Neuronal stem cell (in vitro differentiated cells): ENCODE measurements at places on chromosomes 4 and X.

DNA sequence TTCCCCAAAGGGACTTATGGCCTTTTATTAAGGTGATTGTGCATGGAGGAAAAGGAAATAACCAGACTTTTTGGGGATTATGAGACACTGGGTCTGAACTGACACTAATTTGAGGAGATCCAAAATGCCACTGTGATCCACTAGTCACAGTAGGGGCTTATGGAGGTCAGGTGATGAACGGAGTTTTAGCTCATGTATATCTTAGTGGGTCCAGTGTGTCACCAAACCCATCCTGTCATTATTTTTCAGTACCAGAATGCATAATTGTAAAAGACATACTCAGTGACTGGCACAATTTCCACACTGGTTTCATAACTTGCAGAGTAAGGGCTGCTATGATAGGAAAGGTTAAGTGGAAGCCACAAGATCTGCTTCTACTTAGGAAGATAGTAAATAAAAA, 131.3 kb downstream of the RTL3 start:
- DNase-seq: no peak

DNA sequence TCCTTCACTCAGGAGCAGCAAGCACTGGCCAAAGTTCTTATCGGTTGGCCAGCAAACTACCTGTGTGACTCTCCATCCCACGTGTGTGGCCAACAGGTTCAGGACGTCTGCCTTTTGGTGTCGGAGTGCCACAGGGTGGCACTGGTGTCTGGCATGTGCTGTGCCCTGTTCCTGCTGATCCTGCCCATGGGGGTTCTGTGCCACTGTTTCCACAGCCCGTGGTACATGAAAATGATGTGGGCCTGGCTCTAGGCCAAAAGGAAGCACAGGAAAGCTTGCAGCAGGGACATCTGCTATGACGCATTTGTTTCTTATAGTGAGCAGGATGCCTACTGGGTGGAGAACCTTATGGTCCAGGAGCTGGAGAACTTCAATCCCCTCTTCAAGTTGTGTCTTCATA, 4.6 kb upstream of the TLR2 start:
- DNase-seq: no peak

DNA sequence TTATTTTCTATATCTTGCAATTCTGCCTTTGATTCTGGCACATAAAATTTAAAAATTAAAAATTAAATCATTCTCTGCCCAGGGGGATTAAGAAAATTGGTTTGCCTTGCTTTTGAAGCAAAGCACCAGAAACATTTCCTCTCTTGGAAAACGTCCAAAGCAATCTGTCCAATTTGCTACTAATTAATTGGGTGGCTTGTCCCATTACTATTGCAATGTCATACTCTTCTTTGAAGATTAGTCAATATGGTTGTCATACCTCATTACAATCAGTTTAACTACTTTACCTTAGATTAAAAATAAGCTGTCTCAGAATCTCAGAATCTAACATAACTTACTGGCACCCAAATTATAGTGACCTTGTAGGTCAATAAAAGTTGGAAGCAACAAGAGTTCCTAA, 208.8 kb downstream of the TMA16 start:
- no peak for DNase-seq

- DNase-seq: no peak
These were observed 27.8 kb upstream of the FTHL17 start for GRCh38 chrX:31099536-31100090.

- no peak for DNase-seq
These were observed 331.8 kb downstream of the TEX13C start for GRCh38 chrX:125651426-125651825.

DNA sequence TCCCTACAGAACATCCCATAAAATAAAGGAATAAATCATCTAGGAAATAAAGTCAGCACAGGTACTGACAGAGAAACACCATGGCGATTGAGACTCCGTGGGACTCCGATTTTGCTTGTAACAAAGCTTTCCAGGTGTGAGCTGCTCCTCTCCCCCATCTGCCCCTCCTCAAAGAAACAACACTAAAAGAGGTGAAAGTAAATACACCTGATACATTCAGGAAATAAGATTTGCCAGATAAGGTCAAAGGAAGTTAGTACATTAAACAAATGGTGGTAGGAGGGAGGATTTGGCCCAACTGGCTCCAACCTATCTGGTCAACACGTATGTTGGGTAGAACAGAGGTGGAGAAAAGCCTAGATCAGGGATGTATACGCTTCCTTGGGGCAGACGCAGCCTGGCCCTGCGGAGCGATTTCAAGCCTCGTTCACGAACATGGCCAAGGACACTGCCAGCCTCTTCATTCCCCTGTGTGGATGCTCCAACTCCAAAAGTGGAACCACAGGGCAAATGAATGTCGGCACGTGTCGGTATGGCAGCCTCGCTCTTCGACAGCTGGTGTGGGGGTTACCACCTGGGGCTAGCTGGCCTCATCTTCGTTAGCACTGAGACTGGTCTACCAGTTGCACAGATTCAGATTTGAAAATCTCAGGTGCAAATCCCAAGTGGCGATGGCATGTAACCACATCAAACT, 162.5 kb downstream of the AFAP1 start:
- DNase-seq: no peak

DNA sequence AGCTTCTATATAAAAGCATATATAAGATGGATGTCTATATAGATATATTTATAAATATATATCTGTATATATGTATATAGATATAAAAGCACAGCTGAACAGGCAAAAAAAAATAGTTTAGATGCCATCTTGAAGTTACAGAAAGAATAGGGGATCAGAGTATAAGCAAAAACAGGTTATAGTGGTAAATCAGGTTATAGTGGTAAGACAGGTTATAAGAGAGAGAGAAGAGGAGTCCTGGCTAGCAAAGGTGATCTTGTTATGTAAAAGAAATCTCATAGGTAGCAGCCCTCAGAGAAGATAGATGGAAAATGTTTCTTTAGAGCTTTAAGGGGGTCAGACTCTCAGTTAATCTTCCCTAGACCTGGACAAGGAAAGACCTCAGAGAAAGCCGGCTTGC, 1263.1 kb downstream of the PCDH7 start:
- no peak for DNase-seq

- DNase-seq: no peak
These were observed 101.8 kb downstream of the AGTR2 start for GRCh38 chrX:116272322-116272721.

DNA sequence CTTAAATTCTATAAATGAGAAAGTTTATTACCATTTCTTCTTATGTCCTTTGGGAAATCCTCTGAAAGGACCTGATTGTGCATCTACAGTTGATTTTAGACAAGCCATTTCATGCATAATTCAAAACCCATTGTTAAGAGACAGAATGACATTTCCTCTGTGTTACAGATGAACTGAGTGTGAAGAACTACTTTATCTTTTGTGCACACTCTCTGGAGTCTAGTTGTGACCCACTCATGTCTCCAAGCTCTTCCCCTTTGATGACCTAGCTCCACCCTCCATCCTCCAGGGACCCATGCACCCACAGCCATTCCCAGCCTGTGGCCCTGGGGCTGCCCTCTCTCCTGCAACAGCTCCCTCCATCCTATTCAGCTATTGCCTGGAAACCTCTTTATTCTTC, 57.5 kb upstream of the BMPR1B start:
- DNase-seq: no peak

GRCh38 chr4:187782286-187782824, 213.2 kb upstream of the ZFP42 start:
- no peak for DNase-seq

DNA sequence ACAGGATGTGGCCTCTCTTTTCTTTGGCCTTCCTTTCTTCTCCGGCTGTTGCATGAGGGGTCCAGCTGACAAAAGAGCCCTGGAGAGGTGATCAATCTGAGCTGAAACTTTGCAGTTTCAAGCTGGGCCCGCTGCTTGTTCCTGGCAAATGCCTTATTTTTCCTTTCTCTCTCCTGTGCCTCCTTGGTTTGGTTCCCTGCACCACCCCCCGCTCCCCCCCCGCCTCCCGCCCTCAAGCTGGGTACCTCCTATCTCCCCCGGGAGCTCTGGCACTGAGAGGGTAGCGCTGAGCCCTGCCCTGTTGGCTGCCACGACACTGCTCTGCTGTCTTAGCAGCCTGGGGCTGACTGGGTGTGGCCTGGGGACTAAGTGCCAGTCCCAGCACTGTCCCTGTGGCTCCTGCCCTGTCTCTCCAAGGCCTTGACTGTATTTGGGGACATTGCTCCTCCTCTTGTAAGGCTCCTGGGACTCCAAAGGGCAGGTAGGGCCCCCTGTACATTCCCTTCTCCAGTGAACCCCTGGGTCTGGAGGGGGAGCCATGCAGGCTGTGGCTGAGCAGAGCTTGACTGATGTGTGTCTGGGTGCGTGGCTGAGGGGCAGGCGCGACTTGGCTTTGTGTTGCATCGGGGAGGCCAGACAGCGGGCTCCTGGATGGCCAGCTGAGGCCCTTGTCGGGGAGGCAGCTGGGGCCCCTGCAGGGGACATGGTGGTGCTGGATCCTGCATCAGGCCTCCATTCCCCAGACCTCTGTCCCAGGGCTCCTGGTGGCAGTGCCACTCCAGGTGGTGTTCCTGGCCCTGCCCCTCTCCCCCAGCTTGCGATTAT, 1.1 kb downstream of the PLXNA3 start:
- no peak for DNase-seq

DNA sequence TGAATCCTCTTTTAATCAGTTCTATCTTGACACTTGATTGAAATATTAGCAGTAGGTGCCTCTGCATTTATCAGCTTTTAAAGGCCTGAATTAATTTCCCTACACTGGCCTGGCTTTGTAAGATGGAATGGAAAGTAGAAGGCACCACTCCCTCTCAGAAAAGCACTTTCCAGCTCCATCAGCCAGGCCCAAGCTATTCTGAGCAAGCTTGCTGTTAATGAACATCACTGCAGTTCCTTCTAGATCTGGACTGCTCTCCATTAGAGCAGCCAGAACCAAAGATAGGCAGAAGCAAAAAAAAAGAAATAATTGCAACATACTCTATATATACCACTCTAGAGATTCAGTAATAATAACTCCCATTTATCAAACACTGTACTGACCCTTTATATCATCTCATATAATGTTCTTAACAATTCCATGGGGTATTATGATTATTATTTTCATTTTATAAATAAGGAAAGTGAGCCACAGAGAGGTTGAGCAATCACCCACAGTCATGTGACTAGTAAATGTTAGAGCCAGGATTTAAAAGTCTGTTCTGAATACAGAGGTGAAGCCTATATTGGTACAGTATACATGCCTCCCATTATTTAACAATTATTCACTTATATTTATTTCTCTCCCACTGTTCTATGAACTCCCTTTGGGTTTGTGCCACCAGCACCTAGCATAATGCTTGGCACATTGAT, 39.4 kb upstream of the GPC3 start:
- no peak for DNase-seq

GRCh38 chr4:138910195-138910913, 105.2 kb upstream of the NOCT start:
- no peak for DNase-seq

DNA sequence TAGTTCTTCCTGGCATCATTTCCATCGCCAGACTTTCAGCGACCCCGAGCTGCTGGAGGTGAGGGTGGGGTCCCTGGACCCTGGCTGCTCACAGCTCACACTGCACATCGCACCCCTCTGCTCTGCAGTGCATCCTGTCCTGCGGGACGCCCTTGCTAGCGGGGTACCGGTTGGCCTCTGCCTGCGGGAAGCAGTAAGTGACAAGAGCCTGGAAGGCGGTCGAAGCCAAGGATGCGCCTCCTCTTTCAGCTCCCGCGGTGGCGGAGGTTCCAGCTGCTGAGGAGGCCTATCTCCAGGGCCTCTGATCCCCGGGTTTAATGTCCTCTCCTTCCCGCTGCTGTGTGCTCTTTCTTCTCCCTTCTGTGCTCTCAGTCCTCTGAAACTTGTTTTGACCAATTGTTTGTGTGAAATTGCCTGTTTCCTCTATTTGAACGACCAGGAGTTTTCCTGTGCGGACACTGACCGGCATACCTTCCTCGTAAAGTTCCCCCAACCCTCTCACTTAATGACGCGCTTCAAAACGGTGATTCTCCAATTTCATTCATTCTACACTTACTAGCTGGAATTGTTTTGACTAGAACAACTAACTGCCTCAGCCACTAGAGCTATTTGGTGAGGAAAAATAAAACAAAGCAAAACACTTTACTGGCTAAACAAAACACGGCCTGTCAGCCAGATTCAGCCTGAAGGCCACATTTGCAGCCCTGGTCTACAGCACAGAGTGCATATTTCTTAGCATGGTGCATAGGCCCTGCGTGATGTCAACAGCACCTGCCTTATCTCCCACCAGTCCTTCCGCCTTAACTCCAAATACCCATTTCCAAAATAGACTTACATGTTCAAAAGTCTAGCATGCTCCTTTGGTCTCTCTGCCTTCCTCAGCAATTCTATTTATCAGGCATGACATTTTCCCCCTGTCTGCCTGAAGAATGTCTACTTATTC, 28.0 kb downstream of the MGAT4D start:
- DNase-seq: no peak

DNA sequence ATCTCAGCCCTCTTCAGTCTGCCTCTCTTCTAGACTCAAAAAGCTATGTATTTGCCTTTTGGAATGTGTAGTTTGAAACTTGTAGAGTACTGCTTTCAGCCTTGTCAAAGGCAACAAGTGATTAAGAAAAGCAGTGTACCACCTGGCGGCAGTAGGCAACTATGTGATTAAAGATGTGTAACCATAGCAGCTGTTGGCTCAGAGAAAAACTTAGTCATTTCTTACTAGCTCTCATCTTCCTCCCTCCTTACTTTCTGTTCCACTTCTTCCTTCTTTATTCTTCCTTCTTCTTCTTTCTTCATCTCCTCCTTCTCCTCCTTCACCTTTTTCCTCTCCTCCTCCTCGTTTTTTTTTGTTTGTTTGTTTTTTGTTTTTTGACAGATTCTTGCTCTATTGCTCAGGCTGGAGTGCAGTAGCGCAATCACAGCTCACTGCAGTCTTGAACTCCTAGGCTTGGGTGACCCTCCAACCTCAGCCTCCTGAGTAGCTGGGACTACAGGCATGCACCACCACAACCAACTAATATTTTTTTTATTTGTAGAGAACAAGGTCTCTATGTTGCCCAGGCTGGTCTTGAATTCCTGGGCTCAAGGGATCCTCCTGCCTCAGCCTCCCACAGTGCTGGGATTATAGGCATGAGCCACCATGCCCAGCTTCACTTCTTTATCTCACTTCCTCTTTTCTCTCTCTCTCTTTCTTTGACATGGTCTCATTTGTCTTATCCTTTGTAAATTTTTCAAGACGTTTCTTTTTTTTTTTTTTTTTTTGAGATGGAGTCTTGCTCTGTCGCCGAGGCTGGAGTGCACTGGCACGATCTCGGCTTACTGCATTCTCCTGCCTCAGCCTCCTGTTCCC, 32.6 kb downstream of the ABHD18 start:
- no peak for DNase-seq

DNA sequence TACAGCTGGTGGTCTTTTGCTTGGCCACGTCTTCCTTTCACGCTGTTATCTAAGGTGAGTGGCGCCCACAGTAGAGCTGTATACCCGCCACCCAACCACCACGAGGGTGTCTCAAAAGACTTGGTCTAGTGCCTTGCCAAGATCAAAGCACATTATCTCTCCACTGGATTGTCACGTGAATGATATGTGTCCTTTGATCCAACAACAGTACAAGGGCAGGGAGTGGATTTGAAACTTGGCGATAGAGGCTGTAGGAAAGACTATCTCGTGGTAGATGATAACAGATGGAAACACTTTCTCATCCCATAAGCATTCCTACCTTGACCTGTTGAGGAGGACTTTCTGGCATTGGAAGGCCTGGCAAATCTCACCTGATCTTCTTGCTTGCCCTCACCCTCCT, 37.7 kb upstream of the BCLAF3 start:
- DNase-seq: no peak
